Activated CD8-positive, alpha-beta memory T cell treated with anti-CD3 and anti-CD28 coated beads, Interleukin-2, amount 10 ng/mL, durations not matched to agents 7 days and 5 days (primary cell): ENCODE measurements at places on chromosomes 11 and 22. TPM values are rescaled to one million over a fixed set of nuclear protein-coding genes. Genes with fewer than 3 reads are reported as not detected.

Gene KRTAP5-5
- total RNA-seq, result not detected

Gene MS4A6A
- total RNA-seq, result not detected

Gene CCDC87
- total RNA-seq, result not detected

Gene KCNC1
- total RNA-seq, result not detected

Gene FAM180B
- not detected for total RNA-seq

Gene TMPRSS13
- 1.7 TPM for total RNA-seq

Gene PANX3
- not detected for total RNA-seq

Gene VSIG2
- total RNA-seq, result not detected

Gene PATE2
- total RNA-seq, result not detected

Gene UPK3A
- not detected for total RNA-seq

Gene UCP2
- total RNA-seq, result 288 TPM

Gene ZNF280B
- total RNA-seq, result 2.4 TPM
